Upper lobe of right lung (tissue), 1 donor: ENCODE measurements at places on chromosomes 2 and 18.

- no peak overlapping the region for H3K4me3 ChIP-seq
- H3K4me1 ChIP-seq = no peaks in the 10 kb centered on the region
- no peaks in the 10 kb centered on the region for H3K27me3 ChIP-seq
- H3K36me3 ChIP-seq = no peaks in the 10 kb centered on the region
Measured at GRCh38 chr2:184646177-184646576, 47.8 kb downstream of the ZNF804A start.

DNA sequence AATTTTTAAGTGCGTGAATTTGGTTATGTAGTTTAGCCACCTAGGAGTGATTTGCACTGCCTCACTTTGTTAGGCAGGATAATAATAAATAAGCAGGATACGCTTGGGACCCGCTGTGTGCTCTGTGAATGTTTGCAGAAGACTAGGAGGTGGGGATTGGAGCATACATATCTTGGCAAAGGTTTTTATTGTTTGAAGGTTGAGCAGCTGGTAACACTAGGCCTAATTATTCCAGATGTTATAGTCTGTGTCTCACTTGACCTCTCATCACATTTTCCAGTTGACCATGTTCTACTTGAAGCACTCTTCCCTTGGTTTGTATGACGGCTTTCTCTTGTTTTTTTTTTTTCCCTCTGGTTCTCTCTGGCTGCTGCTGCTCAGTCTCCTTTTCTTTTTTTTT lies 42.7 kb downstream of the FHOD3 start:
- H3K27ac ChIP-seq = no peak overlapping the region
- no peak for DNase-seq
- H3K4me3 ChIP-seq = no peak overlapping the region
- H3K36me3 ChIP-seq = no peaks in the 10 kb centered on the region

- no peaks in the 10 kb centered on the region for H3K27me3 ChIP-seq
- H3K4me3 ChIP-seq = no peak overlapping the region
- no peak overlapping the region for H3K27ac ChIP-seq
- peaks cover 7% of the 10 kb centered on the region for H3K4me1 ChIP-seq
Measured at GRCh38 chr18:45993438-45993837, 26.3 kb upstream of the EPG5 start.

DNA sequence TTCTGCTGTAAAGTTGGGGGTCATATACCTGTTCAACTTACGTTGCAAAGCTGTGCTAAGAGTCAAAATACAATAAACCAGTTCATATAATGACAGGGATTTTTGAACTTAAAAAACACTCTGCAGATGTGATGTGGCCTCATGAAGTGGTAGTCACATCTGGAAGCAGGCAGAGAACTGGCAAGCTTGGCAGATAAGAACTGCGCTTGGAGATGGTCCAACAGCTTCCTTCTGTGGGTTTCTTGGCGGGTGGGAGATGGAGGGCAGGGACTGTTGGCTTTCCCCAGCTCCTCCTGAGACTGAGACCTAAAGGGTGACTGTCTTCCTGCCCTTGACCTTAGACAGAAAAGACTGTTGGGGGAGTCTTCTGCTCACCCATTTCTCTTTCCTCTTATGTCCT lies 140.4 kb downstream of the CTIF start:
- no peak overlapping the region for H3K27ac ChIP-seq
- H3K4me1 ChIP-seq = peaks cover 26% of the 10 kb centered on the region

DNA sequence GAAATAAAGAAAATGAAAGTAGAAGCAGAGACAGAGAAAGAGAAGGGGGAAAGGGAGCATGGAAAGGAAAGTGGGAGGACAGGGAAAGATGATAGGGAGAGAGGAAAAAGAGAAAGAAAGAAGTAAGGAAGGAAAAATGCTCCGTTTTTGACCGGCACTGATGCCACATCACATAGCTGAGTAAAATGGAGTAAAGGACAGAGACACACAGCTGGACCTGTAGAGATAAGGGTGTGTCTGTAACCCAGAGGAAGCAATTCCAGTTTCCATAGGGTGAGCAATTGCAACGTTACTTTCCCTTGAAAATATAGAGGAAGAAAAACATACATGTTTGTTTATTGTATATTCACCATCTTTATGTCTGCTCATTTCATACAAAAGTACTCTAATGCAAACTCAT lies 1866.9 kb upstream of the PIK3C3 start:
- peak overlapping the region; percentile 25 for H3K4me3 ChIP-seq
- no peak for DNase-seq
- H3K27ac ChIP-seq = no peak overlapping the region
- no peaks in the 10 kb centered on the region for H3K4me1 ChIP-seq
